ENCODE measurements at places on chromosomes 12 and 14.

- DNase-seq = peak; percentile 13
Measured at GRCh38 chr14:70013271-70013873, 134.2 kb downstream of the SMOC1 start.

DNA sequence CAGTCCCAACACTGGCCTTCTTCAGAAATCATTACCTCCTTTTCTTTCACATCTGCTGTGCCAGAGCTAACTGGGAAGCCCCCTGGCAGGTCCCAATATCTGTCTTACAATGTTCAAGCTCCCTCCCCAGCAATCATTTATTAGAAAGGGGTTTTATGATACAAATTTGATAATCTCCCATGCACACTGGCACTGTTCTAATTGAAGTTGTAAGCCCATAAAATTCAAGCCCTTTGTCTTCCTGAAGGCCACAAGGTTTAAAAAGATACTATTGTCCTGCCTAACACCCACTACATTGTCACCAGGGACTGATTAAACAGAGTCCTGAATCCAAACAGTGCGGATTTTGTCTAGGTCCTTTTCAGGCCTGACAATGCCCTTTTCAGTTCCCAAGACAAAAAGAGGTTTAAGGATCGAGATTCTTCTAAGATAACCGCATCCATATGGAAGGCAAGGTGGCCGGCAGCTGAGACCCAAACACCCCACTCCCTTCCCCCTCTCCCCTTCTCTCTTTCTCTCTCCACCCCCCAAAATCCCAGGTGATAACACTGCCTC is 3.3 kb downstream of the NKX2-8 start:
- no peak for DNase-seq

GRCh38 chr14:97057238-97058073 is 260.3 kb downstream of the VRK1 start:
- DNase-seq = no peak

DNA sequence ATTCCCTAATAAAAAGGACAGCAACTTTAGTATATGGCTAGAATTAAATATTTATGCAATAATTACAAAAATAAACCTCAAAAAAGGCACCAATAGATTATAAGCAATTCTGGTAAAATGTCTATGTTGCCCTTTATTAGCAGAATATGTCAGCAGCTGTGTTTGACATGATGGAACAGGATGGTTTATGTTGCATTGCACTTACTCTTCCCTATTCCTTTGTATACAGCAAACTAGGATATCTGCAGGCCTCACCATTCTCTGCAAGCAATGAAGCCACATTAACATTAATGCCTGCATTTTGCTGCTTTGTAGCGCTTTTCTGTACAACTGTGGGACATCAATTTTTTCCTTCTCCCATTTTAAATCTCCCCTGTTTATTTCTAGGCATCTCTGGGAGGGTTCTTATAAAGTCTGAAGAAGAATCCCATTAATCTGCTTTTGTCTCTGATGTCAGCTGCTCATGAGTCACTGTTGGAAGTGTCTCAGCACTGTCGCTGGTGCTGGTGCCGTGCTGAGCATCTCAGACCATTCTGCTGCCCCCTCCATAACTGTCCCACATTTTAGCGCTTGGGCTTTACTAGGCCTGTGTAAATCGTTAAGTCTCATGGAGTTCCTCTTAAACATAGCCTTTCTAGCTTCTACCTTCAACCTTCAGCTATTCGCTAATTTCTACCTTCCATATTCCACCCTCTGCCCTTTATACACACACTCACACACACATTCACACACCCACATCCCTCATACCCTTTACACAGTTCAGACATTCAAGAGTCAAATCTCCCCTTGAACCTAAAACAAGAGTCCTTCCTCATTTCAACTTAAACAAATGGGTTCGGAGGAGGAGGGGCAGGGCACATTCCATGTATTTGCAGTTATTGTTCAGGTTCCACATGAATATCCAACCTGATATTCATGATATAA is 64.4 kb upstream of the TRHDE start:
- peak; percentile 6 for DNase-seq

DNA sequence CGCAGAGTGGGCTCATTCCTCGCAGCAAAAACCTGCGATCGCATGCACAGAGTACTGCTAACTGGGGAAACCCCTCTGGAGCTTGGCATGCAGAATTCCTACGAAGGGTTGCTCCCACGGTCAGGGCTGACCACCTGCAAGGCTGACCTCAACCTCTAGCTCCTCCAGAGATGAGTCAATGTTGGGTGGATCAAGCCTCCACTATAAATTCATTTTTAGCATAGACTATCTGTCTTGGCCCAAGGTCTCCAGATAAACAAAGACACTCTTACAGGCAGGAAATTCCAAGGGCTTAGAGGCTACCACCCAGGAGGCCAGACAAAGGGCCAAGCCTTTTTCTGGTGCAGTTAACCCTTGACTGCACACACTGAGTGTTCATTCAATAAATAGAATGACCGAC is 296.5 kb downstream of the TMEM132D start:
- DNase-seq = no peak

DNA sequence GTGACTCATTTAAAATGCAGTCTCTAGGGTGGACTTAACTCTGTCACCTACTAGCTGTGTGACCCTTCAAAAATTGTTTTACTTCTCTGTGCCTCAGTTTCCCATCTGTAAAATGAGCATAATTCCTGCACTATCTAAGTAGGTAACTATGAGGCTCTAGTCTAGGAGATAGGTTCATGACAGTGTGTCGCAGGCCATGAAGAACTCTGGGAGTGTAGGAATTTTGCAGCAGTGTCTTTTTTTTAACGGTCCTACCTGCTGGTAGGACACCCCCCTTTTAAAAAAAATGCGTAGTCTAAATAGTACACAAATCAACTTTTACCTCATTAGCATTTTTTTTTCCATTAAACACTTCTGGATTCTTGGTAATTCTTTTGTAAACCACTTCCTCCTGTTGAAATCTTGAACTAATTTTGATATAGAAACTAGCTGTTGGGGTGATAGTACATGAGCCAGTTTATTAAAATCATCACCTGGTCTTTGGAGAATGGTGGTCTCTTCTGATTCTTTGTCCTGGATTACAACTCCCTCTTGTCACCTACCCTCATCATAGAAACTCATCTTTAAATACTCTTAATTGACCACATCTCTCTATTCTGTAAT is 86.0 kb upstream of the SLC38A2 start:
- no peak for DNase-seq

DNA sequence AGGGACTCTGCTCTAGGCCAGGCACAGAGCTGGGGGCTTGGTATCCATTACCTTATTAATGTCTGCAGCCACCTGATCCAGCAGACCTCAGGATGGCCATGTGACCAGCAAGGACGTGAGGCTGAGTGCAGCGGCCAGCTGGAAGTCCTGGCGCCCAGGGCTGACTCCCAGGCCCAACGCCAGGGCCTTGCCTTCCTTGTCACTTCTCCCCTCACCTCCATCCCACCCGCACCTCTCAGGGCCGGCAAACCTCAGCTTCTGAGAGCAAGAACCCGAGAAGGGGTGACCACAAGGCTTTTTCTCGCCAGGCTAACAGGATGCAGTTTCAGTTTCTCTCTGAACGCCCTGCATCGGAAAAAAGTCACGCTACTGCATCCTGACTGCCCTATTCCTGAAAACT is 15.4 kb downstream of the RAB35 start:
- no peak for DNase-seq

DNA sequence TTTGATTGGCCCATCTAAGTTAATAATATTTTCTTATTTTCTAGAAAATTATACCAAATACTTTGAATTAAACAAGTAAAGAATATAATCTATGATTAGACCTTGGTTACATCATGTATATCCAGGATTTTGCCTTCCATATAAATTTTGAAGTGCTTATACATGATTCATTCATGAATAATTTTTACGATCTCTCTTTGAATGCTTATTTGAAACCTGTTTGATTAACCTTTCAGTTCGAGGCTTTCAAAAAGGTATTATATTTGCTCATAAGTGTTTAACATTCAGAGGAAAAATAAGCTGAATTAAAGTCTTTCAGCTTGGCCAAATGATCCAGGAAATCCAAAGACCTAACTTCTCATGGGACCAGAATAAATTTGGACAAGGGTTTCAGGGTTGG is 495.2 kb upstream of the GARIN6 start:
- no peak for DNase-seq

DNA sequence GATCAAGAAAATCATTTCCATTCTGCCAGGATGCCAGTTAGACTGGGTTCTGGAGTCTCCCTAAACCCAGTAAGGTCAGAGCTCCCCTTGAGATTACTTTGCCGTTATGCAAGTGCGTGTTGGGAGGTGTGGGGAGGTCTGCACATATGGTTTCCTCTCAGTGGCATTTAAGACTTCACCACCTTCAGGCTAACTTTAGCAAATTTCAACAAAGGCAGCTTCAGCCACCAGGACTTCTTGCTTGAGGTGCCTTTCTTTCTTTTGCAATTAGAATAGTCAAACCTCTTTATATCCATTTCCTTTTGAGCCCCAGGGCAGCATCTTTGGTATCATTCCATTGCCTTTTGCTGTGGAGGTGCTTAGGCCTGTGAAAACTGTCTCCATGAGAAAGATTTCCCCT is 117.2 kb upstream of the CCND2 start:
- no peak for DNase-seq

- DNase-seq = no peak
Measured at GRCh38 chr14:22390824-22391461, 198.1 kb downstream of the DAD1 start.

- DNase-seq = peak; percentile 70
Measured at GRCh38 chr14:59055439-59056045, 132.9 kb upstream of the DAAM1 start.

DNA sequence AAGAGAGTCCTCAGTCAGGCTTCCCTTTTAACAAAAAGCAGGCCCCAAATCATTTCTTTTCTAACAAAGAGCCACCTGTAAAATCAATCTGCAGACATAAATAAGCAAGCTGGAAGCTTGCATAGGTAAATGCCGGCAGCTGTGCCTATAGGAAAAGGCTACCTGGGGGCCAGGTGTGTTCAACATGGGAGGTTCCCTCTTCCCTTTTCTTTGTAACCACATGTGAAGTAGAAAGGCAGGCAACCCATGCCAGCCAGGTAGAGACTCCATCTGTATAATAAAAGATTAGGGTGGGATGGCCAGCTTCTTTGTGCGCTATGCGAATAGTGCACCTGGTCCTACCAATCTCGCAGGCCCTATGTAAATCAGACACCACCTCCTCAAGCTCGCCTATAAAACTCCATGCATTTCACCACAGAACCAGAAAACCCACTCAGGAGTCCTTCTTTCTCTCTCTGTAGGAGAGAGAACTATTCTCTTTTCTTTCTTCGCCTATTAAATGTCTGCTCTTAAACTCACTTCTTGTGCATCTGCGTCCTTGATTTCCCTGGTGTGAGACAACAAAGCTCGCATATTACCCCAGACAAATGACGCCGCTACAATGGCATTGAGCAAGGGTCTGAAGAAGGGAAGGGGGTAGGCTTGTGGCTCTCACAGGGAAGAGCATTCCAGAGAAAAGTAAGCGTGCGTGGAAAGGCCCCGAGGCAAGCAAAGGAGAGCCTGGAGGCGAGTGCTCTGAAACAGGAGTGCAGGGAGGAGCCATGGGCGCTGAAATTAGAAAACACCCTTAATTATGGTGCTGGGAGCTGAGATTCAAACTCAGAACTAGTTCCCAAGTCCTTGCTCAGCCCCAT is 67.2 kb downstream of the TTC9 start:
- no peak for DNase-seq

DNA sequence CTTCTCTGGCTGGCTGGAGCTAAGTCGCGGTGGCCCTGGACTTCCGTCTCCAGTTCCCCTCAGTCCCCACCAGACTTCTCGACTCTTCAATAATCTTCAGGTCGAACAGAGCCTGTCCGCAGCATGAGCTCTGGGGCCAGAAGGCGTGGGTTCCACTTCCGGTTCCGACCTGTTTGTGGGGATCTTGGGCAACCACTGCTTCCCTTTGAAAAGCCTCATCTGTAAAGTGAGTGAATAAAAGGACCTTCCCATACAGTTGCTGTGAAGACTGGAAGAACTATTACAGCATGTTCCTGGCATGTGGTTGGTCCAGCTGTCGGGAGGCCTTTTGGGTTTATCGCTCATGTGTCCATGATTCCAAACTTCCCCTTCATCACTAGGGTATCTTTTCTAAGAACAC is 19.4 kb downstream of the ADGRD1 start:
- DNase-seq = no peak

DNA sequence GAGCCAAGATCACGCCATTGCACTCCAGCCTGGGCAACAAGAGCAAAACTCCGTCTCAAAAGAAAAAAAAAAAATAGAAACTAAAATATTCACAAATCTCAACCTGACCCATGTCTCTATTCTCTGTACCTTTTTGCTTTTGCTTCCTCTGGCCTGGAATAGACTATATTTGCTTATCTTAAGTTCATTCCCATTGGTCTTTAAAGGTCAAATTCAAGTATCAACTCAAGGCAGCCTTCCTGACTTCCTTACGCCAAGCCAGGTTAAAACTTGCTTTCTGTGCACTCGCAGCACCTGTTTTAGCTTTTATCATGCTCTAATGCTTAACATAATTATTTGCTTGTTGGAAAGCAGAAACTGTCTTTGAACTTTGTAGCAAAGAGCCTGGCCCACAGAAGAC is 14.8 kb downstream of the PYM1 start:
- DNase-seq = no peak

DNA sequence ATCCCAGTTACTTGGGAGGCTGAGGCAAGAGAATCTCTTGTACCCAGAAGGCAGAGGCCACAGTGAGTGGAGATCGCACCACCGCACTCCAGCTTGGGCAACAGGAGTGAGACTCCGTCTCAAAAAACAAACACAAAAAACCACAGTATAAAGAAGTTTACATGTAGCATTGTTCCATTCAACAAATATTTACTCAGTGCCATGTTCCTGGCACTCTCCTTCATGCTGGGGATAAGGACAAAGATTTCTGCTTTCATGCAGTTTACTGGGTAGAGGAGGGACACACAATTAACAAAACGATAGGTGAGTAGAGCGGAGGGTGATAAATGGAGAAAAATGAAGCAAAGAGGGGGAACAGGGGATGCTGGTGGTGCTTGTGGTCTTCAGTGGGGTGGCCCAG is 68.2 kb upstream of the OVCH1 start:
- DNase-seq = no peak

DNA sequence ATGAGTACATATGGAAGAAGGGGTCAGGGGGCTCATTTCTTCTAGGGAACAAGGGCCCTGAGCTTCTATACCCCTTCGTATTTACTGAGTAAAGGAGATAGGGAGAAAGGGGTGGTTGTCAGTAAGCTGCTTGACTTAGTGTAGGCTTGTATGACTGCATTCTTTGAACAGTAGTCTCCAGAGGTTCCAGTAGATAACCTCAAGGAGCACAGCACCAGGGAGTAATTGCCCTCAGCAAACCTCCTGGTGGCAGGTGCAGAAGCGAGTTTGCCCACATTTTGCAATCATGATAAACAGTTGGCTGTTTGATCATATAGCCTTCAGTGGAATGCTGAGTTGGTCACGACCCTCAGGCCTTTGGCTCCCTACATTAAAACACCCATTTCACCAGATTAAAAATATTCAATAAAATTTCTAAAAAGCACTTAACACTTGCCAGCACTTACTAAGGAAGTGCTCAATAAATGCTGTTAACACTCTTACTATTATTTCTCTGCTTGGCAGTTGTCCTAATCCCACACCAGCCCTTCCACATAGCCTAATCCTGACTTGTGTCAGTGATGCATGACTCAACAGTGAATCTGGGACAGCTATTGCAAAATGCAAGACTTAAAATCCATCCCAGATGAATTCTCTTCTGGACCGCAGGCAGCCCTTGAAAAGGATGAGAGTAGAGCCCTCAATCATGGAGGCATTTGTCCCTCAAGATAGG is 3.7 kb upstream of the DHRS4L2 start:
- peak; percentile 92 for DNase-seq
